ENCODE measurements at places on chromosomes 16 and 17. TPM values are rescaled to one million over a fixed set of nuclear protein-coding genes. Genes with fewer than 3 reads are reported as not detected.

GRCh38 chr17:72858826-72859495 lies 233.5 kb downstream of the SLC39A11 start:
- peaks cover 12% of the 10 kb centered on the region for H3K27me3 ChIP-seq
- no peak overlapping the region for H3K27ac ChIP-seq
- no peaks in the 10 kb centered on the region for H3K36me3 ChIP-seq
- H3K4me3 ChIP-seq, result no peak overlapping the region
- H3K4me1 ChIP-seq, result no peaks in the 10 kb centered on the region

DNA sequence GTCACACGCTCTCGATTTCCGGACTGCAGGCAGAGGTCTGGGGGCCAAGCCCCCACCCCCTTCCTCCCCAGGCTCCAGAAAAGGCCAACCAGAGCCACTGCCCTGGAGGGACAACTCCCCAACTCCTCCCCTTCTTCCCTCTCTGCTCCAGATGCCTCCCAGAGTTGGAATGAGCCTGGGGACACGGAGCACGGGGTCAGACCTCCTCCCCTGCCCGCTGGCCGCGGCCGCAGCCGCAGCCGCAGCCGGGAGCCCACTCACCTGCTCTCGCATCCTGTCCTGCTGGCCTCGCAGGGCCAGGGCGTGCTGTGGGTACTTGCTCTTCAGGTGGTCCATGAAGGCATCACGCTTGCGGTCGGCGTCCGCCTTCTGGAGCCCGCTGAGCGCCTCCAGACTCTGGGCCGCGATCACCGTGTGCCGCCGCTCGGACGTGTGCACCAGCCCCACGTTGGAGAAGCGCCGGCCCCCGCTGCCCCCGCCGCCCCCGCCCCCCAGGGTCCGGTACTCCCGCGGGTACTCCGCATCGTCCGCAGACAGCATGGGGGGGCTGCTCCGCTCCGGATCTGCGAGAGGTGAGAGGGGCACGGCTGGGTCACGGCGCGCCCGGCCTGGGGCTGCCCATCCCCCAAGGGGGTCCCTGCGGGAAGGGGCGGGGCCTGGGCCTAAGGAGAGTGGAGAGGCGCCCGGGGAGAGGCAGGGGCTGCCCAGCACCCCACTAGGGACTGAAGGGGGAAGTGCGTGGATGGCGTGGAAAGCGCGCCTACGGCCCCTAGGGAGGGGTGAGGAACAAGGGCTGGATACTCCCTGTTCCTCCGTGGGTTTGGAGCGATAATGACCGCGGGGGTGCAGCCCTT lies 27.3 kb downstream of the SRCIN1 start:
- H3K4me3 ChIP-seq, result no peak overlapping the region
- H3K27ac ChIP-seq, result no peak overlapping the region
- H3K36me3 ChIP-seq, result no peaks in the 10 kb centered on the region
- no peak for DNase-seq
- H3K27me3 ChIP-seq, result peaks cover 89% of the 10 kb centered on the region

Gene EXOC3L1
- not detected for total RNA-seq

DNA sequence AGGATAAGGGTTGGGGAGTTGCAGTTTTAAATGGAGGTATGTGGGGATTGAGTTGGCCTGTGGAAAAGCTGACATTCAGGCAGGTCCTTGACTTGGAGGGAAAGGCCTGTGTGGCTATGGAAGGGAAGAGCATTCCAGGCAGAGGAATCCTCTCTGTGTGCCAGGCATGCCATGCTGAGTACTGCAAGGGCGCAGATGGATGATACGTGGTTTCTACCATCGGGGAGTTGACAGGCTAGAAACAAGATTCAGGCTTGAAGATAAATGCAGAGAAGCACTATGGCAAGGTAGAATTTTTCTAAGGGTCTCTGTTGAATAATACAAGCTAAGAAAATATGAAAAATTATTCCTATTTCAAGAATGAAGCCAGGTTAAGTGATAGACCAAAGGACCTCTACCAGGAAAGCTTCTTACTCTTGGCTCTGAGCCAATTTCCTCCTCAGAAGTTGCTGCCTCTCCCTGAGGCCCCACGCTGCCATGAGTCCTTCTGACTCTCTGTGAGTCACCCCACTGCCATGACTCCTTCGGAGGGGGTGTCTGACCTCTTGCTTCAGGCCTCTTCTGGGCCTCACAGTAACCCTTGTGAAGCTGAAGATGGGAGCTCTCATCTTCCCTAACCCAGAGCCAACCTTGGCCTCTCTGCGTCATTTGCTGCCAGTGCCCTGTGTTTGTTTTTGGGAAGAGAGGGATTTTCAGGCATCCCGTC lies 75.8 kb downstream of the WNT3 start:
- no peak for DNase-seq
- no peak overlapping the region for H3K27ac ChIP-seq
- H3K36me3 ChIP-seq, result peaks cover 4% of the 10 kb centered on the region
- H3K27me3 ChIP-seq, result peaks cover 3% of the 10 kb centered on the region

- peak; percentile 71 for DNase-seq
- H3K27ac ChIP-seq, result peak overlapping the region; percentile 92
- peaks cover 30% of the 10 kb centered on the region for H3K27me3 ChIP-seq
These were observed 479 bp downstream of the ITGA3 start for GRCh38 chr17:50056217-50056960.

- H3K4me1 ChIP-seq, result peaks cover 14% of the 10 kb centered on the region
- H3K4me3 ChIP-seq, result no peak overlapping the region
- no peak for DNase-seq
- H3K27me3 ChIP-seq, result no peaks in the 10 kb centered on the region
These were observed 205.2 kb downstream of the RAB11FIP4 start for GRCh38 chr17:31596382-31597323.

DNA sequence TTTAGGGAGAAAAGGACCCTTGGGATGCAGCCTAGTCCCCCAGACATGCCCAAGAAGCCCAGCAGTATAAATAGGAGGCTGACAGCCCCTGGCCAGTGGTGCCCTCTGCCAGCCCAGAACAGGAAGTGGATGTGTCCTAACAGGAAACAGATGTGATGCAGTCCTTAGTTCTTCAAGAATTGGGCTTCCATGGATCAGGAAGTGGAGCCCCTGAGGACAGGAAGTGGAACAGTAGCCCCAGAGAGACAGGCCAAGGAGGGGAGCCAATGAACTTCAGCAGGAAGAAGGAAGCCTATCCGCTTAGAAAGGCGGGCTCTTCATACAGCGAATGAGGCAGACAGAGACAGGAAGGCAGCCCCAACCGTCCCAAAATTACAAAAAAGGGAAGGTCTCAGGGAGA lies 7.2 kb downstream of the CTF1 start:
- no peaks in the 10 kb centered on the region for H3K27me3 ChIP-seq
- H3K27ac ChIP-seq, result no peak overlapping the region
- H3K36me3 ChIP-seq, result no peaks in the 10 kb centered on the region
- DNase-seq, result no peak

Gene TRPV3
- 2.7 TPM for total RNA-seq

DNA sequence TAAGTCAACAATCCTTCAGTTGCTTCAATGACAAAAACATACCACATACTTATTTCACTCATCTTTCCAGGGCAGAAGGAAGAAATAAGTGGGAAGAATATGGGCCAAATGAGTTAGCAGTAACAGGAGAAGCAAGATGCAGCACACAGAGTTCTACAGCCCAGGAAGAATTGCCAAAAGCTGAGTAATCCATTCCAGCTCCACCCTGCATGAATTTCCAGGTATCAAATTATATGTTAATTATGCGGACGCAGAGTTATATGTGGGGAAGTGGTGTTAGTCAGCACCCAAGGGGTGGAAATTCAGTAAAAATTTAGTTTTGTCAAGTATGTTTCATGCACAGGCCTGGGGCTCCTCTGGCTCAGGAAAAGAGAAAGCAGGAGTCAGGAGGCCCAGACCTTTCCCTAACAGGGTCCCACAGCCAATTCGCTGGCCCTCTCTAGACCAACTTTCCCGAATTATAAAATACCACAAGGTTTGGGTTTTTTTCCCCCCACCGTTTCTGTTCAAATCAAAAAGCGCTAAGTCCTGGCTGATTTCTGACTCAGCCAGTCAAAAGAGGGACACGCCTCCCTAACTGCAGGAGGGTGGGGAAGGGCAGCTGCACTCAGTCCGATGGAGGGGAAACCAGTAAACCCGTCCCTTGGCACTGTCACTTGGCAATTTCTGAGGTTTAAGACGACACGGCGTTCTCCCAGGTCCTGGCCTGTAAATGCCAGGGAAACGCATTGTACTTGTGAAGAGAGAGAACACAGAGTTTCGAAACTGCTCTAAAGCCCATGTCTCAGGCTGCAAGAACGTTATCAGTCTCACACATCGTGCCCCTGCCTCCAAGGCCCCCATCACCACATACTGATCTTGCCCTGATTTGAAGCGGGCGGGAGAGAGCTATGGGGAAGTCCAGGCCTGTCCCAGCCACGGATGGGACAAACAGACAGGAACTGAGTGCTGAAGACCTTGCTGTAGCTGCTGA lies 58.1 kb downstream of the ZFHX3 start:
- H3K4me3 ChIP-seq, result no peak overlapping the region
- DNase-seq, result no peak
- no peaks in the 10 kb centered on the region for H3K36me3 ChIP-seq

DNA sequence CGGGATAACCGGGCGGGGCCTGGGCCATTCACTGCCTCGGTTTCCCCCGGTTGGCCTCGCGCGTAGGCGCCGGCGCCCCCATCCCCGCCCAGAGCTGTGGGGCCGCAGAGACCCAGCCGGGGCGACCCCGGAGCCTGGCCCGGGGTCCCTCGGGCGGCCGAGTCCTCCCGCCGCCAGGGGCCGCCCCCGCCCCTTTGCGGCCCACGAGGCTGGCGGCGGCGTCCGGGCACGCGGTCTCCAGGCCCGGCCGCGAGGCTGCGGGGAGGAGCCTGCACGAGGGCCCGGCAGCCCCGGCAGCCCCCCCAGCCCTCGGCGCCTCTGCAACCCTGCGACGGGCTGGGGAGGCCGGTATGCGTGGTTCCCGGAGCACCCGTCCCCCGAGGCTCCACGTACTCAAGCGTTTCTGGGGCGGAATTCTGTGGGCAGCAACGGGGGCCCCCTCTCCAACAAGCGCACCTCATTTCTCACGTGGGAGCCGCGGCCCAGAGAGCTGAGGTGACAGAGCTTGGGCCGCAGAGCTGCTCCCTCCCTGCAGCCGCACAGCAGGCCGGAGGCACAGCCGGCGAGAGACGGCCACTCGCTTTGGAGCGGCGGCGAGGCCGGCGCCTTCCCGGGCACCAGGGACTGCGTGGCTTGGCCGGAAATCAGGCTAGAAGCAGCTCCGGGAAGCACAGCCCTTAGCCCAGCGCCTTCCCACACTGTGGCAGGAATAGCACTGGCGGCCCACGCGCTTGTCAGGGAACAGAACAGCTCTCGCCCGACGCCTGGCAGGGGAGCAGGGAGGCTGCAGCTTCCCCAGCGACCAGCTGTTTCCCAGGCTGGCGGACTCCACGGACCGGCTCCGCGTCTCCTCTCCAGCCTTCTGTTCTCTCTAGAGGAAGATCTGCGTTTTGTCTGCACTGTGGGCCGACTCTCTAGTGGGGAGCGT lies 867 bp upstream of the LIMD2 start:
- H3K4me3 ChIP-seq, result peak overlapping the region; percentile 65
- H3K27ac ChIP-seq, result peak overlapping the region; percentile 64
- H3K4me1 ChIP-seq, result peaks cover 11% of the 10 kb centered on the region
- H3K36me3 ChIP-seq, result peaks cover 7% of the 10 kb centered on the region
- no peaks in the 10 kb centered on the region for H3K27me3 ChIP-seq

DNA sequence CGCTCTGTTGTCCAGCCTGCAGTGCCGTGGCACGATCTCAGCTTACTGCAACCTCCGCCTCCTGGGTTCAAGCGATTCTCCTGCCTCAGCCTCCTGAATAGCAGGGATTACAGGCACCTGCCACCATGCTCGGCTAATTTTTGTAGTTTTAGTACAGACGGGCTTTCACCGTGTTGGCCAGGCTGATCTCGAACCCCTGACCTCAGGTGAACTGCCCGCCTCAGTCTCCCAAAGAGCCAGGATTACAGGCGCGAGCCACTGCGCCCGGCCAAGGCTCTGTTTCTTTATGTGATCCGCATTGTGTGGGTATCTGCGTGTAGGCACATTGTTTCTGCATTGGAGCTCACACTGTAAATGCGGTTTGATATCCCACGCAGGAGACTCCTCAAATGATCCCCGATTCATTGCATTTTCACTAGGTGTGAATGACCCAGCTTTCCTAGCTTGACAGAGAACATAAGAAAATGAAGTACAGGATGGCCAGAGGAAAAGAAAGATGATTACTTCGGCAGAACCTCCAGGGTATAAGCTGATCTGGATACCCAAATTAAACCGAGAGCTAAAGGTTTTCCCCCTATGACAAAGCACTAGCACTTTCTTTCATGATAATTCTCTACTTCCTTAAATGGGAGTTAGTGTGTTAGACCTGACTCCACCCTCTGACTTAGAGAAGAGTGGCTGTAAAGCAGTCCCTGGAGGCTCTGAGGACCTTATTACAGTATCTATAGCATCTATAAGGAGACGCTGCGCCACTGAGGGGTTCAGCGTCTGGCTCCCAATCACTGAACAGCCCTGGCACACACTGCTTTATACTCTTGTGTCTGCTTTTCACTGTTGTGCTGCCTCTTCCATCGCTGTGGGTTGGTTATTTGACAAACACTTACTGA lies 17.3 kb downstream of the COTL1 start:
- peaks cover 2% of the 10 kb centered on the region for H3K36me3 ChIP-seq
- no peak overlapping the region for H3K4me3 ChIP-seq
- H3K4me1 ChIP-seq, result peaks cover 23% of the 10 kb centered on the region
- peak overlapping the region; percentile 29 for H3K27ac ChIP-seq
- DNase-seq, result no peak

DNA sequence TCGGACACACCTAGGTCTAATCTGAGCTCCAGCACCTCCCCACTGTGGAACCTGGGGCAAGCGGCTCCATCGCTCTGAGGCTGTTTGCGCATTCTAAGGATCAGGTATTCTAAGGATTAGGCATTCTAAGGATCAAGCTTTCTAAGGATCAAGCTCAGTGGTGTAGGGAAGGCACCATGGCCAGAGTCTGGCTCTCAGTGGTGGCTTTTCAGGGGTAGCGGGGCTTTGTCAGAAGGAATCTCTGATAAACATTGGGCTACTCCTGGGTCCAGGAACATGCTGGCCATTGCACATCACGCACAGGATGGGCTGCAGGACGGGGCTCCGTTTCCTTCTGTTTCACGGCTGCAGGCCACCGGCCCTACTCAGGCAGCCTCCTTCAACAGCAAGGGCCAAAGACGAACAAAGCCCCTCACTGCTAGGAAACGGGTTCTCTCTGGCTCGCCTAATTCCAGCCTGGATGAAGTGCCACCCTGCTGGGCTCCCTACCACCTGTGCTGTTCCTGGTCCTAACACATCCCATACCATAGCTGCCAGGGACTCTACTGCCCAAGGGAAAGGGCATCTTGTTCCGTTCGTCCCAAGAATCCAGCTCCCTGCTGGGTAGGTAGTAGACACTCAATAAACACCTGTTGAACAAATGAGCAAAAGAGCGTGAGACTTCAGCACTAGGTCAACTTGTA lies 5.5 kb downstream of the C1QTNF1 start:
- DNase-seq, result no peak
- no peak overlapping the region for H3K4me3 ChIP-seq
- no peaks in the 10 kb centered on the region for H3K36me3 ChIP-seq
- H3K27me3 ChIP-seq, result peaks cover 55% of the 10 kb centered on the region
- peaks cover 6% of the 10 kb centered on the region for H3K4me1 ChIP-seq
- H3K27ac ChIP-seq, result no peak overlapping the region

GRCh38 chr16:12341423-12341822 lies 364.9 kb downstream of the SNX29 start:
- H3K27me3 ChIP-seq, result peaks cover 4% of the 10 kb centered on the region
- H3K27ac ChIP-seq, result no peak overlapping the region
- no peak overlapping the region for H3K4me3 ChIP-seq
- DNase-seq, result no peak
- no peaks in the 10 kb centered on the region for H3K36me3 ChIP-seq

Gene CTF1
- total RNA-seq, result 4.5 TPM

Gene USP6
- 0.80 TPM for total RNA-seq

Gene GAS7
- total RNA-seq, result 3.8 TPM

GRCh38 chr16:1564325-1564724 lies 30.9 kb downstream of the TMEM204 start:
- H3K27me3 ChIP-seq, result no peaks in the 10 kb centered on the region
- H3K4me1 ChIP-seq, result no peaks in the 10 kb centered on the region
- H3K27ac ChIP-seq, result no peak overlapping the region
- DNase-seq, result no peak
